ENCODE measurements at places on chromosomes 6 and 20.

DNA sequence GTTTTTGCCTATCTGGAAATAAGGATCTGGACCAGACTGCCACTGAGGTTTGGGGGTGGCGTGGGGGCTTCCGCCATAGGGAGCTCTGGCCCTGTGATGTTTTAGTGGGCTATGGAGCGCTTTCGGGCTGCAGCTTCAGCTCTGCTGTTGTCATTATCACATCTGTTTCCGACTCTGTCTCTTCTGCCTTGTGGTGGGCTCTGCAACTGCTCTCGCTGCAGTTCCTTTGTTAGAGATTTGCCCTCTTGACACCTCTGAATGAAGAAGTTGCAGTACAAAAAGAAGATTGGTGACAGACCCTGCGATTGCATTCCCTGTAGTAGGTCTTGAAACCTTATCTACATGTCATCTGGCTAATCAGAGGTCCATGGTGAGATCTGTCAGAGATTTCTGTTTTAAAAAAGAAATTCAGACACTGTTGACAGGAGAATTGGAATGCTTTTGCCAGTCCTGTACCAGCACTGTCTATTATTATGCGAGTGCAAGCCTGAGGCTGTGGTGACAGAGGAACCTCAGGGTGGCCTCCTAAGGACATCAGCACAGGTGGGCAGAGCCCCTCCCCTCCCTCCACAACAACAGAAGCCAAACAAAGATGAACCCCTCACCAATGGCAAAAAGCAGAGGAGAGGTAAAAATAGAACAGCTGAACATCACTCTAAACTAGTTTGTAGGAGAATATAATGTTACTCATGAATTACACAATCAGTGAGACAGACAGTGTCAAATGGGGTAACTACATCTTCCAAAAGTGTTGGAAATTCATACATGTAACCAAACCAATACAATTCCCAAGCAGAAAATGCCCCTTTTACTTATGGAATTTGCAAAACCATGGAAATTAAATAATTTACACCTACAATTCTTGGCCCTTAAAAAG, 63.5 kb upstream of the DEFB112 start:
- no peak for DNase-seq

GRCh38 chr20:10994991-10995700, 321.3 kb upstream of the JAG1 start:
- no peak for DNase-seq

DNA sequence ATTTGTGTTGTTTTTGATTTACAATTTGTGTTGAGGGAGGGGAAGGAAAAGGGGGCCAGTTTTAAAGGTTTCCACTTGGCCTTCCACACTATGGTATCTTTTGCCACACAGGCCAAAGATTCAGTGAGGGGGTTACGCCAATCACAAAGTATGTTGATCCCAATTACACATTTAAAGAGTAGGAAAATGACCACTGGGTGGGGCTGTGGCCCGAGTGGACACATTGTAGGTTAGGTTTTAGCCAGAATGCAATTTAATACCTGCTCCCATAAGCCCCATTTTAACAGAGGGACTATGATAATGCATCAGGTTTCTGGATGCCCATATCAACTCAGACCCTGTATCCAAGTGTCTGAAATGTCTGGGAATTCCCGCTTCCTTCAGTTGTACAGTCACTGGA, 15.6 kb downstream of the VGLL2 start:
- no peak for DNase-seq

GRCh38 chr6:157120534-157121232, 202.6 kb downstream of the TMEM242 start:
- DNase-seq, result no peak

- DNase-seq, result no peak
Measured at GRCh38 chr6:57220083-57220703, 1.9 kb downstream of the RAB23 start.

GRCh38 chr6:7175462-7175861, 67.7 kb downstream of the RREB1 start:
- no peak for DNase-seq

DNA sequence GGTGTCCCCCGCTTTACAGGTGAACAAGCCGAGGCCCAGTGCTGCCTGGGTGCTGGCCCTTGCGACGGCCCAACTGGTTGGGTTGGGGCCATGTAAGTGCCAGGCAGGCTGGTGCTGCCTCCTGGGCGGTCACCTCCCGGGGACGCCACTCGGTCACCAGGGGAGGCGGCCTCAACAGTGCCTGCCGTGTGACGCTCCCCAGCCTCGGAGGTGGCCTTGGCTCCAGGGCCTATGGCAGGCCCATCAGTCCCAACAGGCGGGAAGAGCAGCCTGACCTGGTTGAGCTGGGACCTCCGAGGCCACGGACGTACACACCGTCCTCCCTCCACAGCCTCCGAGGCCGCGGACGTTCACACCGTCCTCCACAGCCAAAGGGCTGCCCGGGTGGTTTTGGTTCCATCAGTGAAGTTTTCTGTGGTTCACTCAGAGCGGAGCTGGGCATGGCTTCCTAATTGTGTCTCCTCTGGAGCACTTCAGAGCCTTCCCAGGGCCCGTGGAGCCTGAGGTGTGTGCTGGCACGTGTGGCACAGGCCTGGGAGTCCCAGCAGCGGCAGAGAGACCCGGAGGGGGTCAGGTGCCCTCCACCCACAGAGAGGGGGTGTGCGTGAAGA, 19.3 kb upstream of the SLCO4A1 start:
- DNase-seq, result no peak

- DNase-seq, result no peak
Measured at GRCh38 chr6:2503816-2504494, 246.8 kb downstream of the MYLK4 start.

DNA sequence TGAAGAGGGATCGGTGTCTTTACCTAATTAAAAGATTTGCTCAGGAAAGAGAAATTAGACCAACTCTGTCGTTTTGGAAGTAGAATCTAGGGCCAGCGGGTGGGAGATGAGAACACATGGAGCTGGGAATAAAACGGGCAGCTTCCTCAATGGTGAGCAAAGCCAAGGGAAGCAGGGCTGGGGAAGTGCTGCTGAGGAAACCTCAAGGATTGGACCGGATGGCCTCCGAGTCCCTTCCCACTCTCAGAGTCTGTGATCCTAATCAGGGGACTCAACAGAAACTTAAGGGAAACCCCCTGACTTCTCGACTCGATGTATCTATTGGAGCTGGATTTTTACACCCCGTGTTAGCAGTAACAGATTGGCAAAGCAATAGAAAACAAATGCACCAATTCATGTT, 10.8 kb downstream of the GCNT2 start:
- no peak for DNase-seq

GRCh38 chr6:5337573-5337972, 76.3 kb downstream of the FARS2 start:
- DNase-seq, result no peak

GRCh38 chr6:133431031-133431430, 189.9 kb downstream of the EYA4 start:
- no peak for DNase-seq

- no peak for DNase-seq
Measured at GRCh38 chr6:24743944-24744335, 25.0 kb upstream of the C6orf62 start.

- DNase-seq, result no peak
Measured at GRCh38 chr6:48567016-48567415, 456.0 kb upstream of the PTCHD4 start.

- no peak for DNase-seq
Measured at GRCh38 chr6:106226676-106227075, 98.9 kb downstream of the ATG5 start.

DNA sequence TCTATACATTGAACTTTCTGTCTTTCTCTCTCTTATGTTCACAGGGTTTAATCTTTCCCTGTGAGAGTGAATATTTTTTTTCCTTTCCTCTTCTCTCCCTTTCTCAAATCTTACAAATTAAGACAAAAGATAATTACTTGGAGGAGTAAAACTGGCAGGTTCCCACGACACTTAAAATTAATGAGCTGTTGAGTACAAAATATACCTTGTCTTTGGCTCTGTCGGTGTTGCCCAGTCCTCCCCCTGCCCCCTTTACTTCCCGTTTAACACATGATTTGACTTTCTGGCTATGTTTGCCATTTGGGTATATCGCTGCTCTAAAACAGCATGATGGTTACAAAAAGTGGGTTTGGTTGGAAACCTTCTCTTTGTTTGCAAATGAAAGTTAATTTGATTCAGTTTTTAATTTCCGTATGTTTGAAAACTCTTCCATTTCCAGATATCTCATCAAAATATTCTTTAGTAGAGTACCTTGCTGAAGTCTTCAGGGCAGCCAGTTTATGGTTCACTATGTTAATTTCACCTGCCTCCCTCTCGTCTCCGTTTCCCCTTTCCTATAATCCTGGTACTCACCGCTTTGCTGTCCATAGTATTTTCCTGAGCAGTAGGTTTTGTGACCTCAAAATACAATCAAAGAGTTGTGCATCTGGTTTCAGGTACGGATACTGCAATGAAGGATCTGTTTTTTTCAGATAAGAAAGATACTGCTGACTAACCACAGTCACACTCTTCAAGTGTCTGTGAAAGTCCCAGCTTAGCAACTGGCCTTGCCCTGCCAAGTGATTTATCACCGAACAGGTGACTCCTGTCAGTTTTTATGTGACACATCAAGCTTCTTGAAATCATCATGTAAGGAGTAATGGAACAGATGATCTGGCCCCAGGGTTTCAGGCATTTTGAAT, 181.2 kb downstream of the DTNBP1 start:
- no peak for DNase-seq

DNA sequence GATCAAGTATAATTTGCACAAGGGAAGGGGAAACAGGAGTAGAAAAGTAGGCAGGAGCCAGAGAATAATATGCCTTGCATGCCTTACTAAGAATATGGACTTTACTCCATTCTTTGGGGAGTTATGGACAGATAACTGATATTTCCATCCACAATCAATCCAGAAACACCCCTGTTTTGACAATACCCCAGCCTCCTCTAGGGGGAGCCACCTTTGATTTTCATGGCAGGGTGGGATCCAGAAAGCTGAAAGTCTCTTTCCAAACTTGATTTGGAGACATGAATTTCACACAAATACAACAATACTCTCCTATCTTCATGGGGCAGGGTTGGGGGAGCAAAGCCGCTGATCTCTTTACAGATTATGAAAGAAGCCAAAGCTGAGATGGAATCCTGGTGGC, 404.1 kb downstream of the FOXA2 start:
- no peak for DNase-seq

DNA sequence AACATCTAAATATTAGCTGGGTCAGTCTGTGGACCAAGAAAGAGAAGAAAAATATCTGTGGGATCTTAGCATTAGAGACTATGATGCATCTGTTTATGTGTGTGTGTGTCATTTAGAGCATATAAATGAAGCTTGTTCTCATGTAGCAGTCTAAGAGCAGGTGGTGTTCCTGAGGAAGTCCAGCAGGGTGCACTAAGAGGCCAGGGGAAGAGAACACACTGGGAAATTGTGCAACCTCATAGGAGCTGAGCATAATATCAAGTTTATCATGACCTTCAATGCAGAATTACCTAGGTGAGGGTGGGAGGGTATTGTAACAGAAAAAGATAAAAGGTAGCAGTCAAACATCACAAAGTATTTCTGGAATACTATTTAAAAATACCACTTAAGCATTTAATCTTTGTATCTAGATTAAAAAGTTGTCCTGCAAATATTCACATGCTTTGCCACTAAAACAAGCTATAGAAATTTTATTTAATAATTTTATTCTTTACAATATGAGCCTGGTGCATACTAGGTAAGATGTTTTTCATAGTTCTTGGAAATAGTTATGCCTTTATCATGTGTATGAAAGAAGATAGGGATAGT, 80.5 kb downstream of the SMPDL3A start:
- no peak for DNase-seq

GRCh38 chr6:43806758-43807227, 36.8 kb downstream of the VEGFA start:
- no peak for DNase-seq

DNA sequence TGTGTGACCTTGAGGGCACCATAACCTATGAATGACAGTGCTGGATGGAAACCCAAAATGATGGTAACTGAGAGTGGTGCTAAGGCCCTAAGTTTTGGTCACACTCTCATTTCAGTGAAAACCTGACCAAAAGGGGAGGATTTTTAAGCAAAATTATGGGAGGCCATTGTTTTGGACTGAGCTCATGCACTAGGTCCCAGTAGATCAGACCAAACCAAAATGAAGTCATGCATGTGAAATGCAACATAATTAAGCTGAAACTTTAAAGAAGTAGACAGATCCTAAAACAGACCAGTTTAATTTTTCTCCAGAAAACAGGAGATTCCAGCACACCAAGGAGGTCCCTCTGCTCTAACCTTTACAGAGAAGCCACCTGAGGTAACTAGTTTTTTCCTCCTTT, 24.0 kb upstream of the THBS2 start:
- DNase-seq, result no peak
